Transverse colon (tissue), 4 donors: ENCODE measurements at places on chromosomes 2 and 18.

GRCh38 chr18:63083555-63083954 is 236.0 kb downstream of the BCL2 start:
- no peak for DNase-seq

- no peak for DNase-seq
Measured at GRCh38 chr2:150695451-150696135, 208.1 kb upstream of the RND3 start.

DNA sequence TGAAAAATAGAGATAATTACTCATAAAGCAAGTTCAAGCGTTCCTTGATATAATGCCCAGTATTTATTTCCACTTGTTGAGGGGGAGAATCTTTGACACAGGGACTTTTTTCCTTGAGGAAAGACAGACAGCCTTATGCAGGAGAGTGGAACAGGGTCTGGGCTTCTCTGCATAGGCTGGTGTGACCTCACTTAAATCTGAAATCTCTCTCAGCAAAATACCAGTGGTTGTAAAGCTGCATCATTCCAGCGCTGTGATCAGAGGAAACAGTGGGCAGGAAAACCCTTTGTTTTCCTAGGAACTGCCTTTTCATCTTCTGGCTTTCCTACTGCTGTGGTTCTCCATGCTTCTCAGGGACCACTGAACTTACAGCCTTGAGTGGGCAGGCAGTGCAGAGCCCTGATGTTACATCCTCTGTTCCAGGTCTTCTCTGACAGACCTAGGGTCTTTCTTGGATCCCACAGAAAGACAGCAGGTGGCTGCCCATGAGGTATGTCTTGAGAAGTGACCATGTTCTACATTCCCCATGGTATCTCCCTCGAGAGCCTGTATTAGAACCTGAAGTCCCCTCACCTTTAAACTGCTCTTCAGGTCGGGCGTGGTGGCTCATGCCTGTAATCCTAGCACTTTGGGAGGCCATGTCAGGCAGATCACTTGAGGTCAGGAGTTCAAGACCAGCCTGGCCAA is 17.6 kb upstream of the MAP4K4 start:
- DNase-seq, result no peak

- DNase-seq, result no peak
Measured at GRCh38 chr18:21267400-21267799, 25.4 kb downstream of the GREB1L start.

- peak; percentile 32 for DNase-seq
Measured at GRCh38 chr2:150370561-150370960, 116.9 kb downstream of the RND3 start.

DNA sequence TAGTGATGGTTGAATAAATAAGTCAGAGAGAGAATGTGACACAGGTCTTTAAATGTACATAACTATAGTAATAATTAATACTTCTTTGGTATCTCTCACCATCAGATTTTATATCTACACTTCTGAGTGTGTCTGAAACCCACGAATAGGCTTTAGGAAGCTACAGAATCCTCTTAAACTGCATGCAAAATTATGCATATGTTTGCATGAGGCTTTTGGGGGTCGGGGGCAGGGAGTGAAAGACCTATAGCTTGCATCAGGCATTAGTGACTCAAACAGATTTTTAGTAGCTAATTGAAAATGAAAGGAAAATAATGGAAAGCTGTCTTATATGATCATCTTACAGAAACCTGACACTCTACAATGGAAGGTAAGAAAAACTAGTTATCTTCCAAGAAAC is 14.9 kb downstream of the LRPPRC start:
- no peak for DNase-seq

DNA sequence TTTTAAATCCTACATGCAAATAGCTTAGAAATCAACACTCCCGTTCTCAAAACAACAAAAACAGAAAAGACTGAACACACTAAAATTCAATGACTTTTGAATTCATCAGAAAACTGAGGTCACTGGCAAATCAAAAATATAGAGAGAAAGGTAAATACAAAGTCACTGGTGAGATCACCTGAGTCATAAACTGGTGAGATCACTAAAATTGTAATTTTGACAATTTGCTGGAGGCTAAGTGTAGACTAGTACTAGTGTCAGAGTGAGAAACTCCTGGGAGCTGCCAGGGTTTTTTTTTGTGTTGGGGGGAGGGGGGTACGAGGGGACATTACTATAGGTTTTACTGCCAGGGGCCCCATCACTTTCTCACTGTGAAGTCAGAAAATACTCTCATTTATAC is 1876.0 kb upstream of the CELF4 start:
- DNase-seq, result no peak

- no peak for DNase-seq
Measured at GRCh38 chr2:100976061-100976460, 26.0 kb upstream of the RPL31 start.

- DNase-seq, result no peak
Measured at GRCh38 chr2:227889336-227889735, 17.9 kb downstream of the DAW1 start.

DNA sequence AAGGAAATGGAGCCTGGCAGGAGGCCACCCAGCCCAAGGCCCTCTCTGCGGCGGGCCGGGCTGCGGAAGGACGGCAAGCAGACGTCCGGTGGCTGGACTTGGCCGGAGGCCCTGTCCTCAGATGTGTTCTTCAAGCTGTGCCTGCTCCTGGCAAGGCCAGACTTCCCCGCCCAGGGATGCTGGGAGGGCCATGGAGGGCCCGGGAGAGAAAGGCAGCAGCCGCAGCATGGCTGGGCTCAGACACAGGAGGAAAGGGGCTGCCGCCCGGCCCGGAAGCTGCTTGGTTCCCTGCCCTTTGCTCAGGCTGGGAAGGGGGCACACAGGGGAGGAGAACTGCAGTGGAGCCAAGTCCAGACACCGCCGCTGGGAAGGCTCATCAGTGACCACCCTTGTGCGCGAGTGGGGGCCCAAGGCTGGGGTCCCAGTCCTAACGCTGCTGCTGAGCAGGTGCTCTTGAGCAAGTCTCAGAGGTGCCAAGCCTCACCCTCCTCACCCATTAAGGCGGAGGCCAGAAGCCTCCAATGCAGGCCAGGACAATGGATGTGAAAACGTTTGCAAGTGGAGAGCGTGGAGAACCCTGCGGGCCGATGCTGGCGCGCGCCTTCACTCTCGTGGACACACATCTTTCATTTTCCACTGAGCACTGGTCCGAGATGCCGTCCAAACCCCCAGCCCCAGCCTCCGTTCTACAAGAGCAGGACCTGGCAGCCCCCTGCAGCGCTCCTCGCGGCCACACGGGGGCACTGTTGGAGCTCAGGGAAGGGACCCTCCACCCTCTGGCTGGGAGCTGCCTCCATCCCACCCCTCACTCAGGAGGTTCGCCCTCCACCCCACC is 7.9 kb downstream of the CROCC2 start:
- peak; percentile 54 for DNase-seq

DNA sequence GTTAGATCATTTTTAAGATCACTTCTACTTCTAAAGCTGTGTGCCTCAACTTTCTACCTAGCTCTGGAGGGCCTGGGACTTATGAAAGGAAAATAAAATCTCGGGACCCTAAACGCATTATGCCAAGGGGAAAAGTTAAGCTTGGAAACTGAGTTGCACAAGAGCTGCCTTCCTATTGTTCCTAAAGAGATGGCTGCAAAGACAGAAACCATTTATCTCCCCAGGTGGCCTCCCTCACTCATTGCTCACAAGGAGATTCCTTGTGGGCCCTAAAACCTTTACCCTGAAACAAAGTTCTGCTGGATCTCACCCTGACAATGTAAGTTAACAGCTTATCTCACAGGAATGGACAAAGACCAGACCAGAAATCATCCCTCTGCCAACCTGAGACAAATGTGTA is 26.8 kb downstream of the TUBB6 start:
- DNase-seq, result no peak
